ENCODE measurements at places on chromosomes 2 and 18. TPM values are rescaled to one million over a fixed set of nuclear protein-coding genes. Genes with fewer than 3 reads are reported as not detected.

DNA sequence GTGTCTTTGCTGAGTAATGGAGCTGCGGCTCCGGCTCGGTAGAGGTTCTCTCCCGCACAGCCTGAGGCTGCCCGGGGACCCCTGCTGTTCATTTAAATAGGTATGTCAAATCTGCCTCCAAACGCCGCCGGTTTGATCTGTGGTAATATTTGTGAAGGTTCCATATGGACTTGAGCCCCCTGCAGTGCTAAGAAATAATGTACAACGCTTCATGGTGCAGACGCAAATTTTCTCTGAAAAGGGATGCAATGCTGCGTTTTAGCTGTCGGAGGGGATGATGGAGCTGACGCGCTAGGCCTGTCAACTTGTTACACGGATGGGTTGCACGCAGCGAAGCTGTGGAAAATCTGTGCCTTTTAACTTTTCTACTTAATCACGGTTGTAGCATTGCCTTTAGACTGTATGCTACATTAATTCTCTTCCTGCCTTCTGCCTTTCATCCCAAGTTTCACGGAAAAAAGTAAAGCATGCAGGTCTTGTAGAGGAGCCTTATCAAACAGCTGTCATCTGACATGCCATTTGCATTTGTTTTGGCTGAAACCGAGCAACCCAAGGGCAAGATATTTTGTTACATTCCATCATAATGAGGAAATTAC is 43.2 kb downstream of the MRPS9 start:
- DNase-seq, result no peak

GRCh38 chr2:216603884-216604245 is 29.4 kb upstream of the IGFBP2 start:
- no peak for DNase-seq

DNA sequence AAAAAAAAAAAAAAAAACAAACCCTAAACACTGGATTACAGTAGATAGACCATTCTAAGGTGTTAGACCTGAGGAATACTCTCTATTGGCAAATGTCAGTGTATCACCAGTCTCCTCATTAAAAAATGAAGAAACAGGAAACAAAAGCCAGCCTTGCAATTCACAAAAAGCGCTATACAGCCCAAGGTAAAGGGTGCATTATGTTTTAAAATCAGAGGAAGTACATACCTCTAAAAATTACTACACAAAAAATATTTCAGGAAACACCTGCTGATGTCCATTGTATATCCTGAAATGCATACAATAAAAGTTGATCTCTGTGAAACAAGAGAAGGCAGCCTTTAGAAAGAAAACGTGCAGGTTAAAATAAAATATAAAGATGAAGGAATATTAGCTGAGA is 54.9 kb upstream of the TSPYL6 start:
- no peak for DNase-seq

Gene CD8B2
- not detected for total RNA-seq

GRCh38 chr18:49061239-49061990 is 110.7 kb upstream of the SMAD7 start:
- no peak for DNase-seq
